Activated effector memory CD4-positive, alpha-beta T cell treated with Interleukin-2 at 50 U/mL for 16 hours (primary cell): ENCODE measurements at places on chromosomes 7 and 10.

GRCh38 chr10:34959321-34959720, 130.8 kb downstream of the CUL2 start:
- DNase-seq, result no peak

DNA sequence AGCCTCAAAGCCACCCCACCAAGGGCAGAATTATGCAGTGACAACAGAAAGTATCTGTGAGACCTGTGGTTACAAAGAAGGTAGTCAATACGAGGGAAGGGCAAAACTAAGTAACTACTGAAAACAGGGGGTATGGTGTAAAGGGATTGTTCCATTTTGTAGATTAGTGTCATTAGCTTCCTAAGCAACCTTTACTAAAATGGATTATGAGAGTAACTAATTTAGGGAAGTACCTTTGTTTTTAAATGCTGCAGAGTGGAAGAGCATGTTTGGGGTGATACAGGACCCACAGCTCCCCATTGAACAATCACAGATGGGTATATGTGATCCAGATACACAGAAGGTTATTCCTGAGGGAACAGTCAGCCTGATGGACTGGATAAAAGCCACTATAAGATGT, 51.3 kb upstream of the TAC1 start:
- DNase-seq, result no peak

DNA sequence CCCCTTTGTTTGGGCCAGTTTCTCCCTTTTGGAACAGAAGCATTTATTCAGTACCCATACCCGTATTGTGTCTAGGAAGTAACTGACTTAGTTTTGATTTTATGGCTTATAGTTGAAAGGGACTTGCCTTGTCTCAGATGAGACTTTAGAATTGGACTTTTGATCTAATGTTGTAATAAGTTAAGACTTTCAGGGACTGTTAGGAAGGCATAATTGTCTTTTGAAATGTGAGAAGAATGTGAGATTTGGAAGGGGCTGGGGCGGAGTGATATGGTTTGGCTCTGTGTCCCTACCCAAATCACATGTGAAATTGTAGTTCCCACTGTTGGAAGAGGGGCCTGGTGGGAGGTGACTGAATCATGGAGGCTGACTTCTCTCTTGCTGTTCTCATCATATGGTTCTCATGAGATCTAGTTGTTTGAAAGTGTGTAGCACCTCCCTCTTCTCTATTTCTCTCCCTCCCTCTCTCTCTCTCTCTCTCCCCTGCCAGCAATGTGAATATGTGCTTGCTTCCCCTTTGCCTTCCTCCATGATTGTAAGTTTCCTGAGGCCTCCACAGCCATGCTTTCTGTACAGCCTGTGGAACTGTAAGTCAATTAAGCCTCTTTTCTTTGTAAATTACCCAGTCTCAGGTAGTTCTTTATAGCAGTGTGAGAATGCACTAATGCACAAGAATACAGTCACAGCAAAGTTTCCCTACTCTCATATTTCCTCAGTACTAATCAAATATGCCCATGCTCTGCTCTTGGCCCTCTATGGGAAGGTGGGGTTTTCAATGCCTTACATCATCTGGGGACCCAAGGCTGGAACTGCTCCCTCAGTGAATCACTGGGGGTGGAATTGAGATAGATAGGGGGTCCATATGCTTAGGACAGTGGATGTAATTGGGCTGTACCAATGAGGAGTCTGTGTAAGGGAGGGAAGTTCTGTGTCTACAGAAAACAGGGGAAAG, 17.2 kb upstream of the AKR1C1 start:
- no peak for DNase-seq

DNA sequence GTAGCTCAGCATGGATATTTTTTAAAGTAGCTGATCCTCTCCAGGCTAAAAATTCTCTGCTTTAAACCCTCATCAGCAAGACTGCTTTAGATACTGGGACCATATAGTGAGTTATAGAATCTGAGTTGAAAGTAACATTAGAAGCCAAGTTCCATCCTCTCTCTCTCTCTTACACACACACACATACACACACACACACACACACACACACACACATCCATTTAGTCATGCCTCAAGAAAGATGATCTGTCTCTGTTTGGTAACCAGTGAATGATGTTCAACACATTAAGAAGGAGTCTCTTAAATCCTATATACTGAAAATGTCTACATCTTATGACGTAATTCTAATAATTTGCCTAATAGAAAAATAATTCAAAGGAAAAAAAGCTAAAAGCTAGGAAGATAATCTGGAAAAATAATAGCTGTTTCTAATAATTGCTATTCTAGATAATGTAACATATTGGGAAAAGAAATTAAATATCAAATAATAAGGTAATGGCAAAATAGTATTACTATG, 16.9 kb upstream of the ATP6V0A4 start:
- no peak for DNase-seq

DNA sequence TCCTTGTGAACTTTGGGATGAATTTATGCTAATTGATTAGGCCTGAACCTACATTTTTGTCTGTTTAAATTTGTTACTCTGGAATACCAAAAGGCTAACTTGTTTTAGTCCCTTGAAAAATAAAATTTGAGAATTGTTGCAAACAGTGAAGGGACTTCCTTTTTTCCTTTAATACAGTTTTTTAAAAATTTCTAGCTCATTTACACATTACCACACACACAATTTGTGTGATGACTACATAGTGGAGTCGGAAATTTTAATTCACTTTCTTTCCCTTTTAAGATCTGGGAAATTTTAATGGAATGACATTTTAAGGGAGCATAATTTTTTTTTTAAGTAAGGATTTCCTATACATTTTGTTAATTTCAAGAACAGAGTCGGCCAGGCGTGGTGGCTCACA, 8.6 kb upstream of the TMEM236 start:
- DNase-seq, result no peak

DNA sequence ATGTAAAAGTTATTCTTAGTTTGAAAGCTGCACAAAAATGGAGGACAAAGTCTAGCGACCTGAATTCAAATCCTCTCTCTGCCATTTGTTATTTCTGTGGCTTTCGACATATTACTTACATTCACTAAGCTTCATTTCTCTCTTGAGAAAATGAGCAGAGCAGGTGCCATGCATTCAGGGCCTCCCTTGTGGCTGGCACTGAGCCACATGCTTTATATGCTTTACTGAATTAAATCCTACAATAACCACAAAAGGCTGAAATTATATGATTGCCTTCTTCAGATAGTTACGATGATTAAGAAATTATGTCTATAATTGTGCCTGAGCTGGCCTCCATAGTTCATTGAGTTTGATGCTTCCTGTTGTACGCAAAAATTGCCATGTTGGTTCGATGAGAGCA, 98.7 kb downstream of the NPSR1 start:
- no peak for DNase-seq

GRCh38 chr7:87216701-87217508, 2.6 kb downstream of the TMEM243 start:
- no peak for DNase-seq
